ENCODE measurements at places on chromosomes 7 and 10.

- no peak overlapping the region for H3K27ac ChIP-seq
- DNase-seq: peak; percentile 0
- no peak overlapping the region for H3K4me3 ChIP-seq
- H3K36me3 ChIP-seq: no peaks in the 10 kb centered on the region
Measured at GRCh38 chr7:1244700-1245523, 12.2 kb downstream of the UNCX start.

GRCh38 chr10:90171014-90171722, 469.8 kb downstream of the KIF20B start:
- no peaks in the 10 kb centered on the region for H3K36me3 ChIP-seq
- no peaks in the 10 kb centered on the region for H3K4me1 ChIP-seq
- DNase-seq: no peak

DNA sequence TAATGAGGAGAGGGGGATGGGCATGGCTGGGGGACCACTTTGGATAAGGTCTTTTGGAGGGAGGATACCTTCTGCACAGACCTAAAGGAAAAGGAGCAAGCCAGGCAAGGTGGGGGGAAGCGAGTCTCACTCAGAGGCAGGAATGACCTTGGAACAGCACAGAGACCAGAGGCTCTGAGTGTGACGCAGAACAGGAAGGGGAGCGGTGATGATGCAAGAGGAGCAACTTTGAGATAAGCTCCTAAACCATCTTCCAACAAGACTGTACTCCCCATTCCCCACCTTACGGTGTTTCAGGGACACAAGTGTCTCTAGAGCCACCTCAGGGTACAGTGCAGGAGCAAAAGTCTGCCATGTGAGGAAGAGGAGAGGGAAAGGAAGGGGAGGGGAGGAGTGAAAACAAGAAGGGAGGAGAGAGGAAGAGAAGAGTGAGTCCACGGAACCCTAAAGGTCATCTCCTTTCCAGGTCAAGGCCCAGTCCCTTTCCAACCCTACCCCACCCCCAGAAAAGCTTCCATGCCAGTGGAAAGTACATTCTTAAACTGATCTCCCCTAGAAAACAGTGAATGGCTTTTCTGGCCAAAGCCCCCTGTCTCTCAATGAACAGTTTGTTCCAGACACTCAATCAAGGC, 54.1 kb downstream of the JAZF1 start:
- H3K4me3 ChIP-seq: no peak overlapping the region
- no peaks in the 10 kb centered on the region for H3K36me3 ChIP-seq
- H3K4me1 ChIP-seq: peaks cover 12% of the 10 kb centered on the region
- H3K27me3 ChIP-seq: no peaks in the 10 kb centered on the region
- DNase-seq: no peak
- no peak overlapping the region for H3K27ac ChIP-seq

DNA sequence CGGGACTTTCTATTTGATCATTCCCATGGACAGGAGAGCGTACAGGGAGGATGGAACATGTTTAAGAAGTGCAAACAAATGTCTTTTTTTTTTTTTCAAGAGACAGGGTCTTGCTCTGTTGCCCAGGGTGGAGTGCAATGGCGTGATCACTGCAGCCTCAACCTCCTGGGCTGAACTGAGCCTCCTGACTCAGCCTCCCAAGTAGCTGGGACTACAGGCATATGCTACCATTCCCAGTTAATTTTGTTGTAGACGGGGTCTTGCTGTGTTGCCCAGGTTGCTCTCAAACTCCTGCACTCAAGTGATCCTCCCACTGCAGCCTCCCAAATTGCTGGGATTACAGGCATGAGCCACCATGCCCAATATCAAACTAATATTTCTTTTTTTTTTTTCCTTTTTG, 40.5 kb downstream of the SPDYE5 start:
- peaks cover 17% of the 10 kb centered on the region for H3K4me1 ChIP-seq
- no peak overlapping the region for H3K4me3 ChIP-seq
- H3K27me3 ChIP-seq: no peaks in the 10 kb centered on the region
- DNase-seq: no peak

- H3K27ac ChIP-seq: no peak within 1 kb of the TSS
- H3K4me3 ChIP-seq: no peak within 1 kb of the TSS
- DNase-seq: no peak
- H3K36me3 ChIP-seq: no peaks in the 10 kb centered on the region
Measured at GRCh38 chr10:122271076-122271475, at the start of gene BTBD16. BTBD16 (plus strand) TSS chr10:122271296; CDS start chr10:122275082, 3,786 bp downstream.

DNA sequence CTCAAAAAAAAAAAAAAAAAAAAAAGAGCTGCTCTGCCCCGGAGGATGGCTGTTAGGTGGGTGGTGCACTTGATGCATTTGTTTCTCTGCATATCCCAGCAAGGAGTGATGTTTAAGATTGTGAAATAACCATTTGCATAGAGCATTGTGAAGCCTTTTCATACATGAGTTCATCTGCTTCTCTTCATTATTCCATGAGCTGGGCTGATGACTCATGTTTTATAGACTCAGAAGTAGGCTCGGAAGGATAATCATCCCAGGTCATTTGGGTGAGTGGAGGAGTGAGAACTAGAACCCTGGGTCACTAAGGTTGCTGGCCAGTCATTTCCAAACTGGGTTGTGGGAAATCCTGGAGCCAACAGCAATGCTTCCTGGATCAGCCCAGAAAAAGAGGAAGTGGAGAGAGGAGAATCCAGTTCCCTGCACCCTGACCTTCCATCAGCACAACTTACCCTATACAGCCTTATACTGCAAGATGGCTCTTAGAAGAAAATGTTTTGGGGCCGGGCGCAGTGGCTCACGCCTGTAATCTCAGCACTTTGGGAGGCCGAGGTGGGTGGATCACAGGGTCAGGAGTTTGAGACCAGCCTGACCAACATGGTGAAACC, 45.3 kb downstream of the TACC2 start:
- H3K27ac ChIP-seq: peak overlapping the region; percentile 81
- H3K4me1 ChIP-seq: peaks cover 55% of the 10 kb centered on the region
- no peaks in the 10 kb centered on the region for H3K27me3 ChIP-seq
- H3K4me3 ChIP-seq: no peak overlapping the region

GRCh38 chr7:143733876-143734275, 23.6 kb downstream of the CTAGE6 start:
- no peak overlapping the region for H3K4me3 ChIP-seq
- H3K27me3 ChIP-seq: no peaks in the 10 kb centered on the region
- H3K4me1 ChIP-seq: no peaks in the 10 kb centered on the region

DNA sequence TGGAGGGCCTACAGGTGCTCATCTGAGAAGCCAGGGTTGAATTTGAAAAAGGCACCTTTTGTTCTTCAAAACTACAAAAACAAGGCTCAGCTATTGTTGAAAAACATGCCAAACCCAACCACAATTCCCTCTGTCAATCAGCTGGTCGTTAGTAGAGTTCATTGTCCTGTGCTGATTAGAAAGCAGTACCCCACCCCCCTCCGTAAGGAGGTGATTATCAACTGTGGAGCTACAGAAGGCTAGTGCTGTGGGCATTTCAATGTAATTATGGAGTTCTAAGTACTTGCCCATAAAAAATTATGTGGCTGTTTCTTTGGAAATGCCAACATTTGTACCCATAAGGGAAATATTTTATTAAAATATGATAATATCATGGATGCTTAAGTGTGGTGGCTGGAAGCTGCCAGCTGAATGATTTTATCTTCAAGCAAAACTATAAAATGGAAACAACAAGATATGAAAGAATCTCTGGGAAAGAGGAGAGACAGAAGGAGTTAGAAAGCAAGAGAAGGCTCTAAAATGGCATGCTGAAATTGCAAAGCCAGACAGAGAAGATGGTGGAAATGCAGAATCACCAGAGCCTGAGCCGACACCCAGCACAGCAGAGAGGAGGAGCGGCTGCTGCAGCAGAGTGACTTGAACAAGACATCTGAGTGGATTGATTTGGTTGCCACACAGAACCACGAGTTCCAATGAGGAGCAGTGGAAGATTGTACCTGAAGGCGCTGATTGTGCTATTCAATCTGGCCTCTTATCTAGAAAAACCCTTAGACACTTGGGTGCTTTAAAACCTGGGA, 179.5 kb upstream of the LRGUK start:
- DNase-seq: no peak
- no peak overlapping the region for H3K27ac ChIP-seq
- H3K36me3 ChIP-seq: no peaks in the 10 kb centered on the region
- H3K27me3 ChIP-seq: no peaks in the 10 kb centered on the region
- no peak overlapping the region for H3K4me3 ChIP-seq

DNA sequence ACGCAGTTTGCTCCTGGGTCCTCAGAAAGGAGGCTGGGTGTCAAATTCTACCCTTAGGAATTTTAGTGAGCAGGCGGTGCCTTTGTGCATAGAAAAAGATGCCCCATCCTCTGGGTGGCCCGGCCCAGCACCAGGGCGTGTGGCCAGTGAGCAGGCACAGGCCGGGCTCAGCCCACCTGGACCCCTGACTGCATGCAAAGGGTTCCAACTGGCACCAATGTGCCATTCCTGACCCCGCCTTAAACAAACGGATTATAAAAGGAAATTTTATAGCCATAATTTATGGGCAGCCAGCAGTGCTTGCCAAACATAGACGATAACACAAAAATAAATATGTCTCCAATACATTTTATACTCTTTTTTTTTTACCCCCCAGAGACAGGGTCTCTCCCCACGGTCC, 40.1 kb upstream of the GNA12 start:
- no peak overlapping the region for H3K27ac ChIP-seq
- H3K4me1 ChIP-seq: no peaks in the 10 kb centered on the region
- no peaks in the 10 kb centered on the region for H3K36me3 ChIP-seq
- no peak overlapping the region for H3K4me3 ChIP-seq
- no peaks in the 10 kb centered on the region for H3K27me3 ChIP-seq
- no peak for DNase-seq

DNA sequence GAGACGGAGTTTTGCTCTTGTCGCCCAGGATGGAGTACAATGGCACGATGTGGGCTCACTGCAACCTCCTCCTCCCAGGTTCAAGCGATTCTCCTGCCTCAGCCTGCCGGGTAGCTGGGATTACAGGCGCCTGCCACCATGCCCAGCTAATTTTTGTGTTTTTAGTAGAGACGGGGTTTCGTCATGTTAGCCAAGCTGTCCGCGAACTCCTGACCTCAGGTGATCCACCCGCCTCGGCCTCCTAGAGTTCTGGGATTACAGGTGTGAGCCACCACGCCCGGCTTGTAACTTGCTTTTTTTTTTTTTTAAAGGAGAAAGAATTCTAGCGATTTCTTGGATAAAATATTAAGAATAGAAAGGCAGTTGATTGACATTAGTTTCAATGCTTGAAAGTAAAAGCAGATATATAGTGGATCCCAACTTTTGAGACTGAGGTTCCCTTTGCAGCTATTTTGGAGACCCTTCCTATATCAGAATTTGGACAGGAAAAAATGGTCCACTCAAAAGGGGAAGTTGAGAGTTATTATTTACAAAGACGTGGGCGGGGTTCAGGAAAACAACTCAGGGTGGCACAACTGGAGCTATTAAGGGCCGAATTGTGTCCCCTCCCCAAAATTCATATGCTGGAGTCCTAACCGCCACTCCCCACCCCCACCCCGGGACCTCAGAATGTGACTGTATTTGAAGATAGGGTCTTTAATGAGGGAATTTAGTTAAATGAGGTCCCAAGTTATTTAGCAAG, 1.3 kb upstream of the ERCC6 start:
- H3K4me1 ChIP-seq: peaks cover 8% of the 10 kb centered on the region
- H3K27me3 ChIP-seq: no peaks in the 10 kb centered on the region
- peak overlapping the region; percentile 94 for H3K4me3 ChIP-seq

DNA sequence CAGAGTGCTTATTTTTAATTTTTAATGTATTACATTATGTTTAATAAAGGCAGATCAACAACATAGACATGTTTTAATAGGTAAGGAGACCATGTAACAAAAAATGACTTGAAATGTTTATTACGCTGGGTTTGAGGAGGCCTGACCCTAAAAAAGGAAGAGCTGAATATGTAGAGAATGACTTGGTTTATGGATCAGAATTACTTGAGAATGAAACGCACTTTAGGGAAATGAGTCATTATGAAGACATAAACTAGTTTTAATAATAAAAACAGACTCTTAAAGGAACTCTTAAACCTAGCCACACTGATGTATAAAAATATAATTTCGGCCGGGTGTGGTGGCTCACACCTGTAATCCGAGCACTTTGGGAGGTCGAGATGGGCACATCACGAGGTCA, 56.5 kb downstream of the CTTNBP2 start:
- no peaks in the 10 kb centered on the region for H3K4me1 ChIP-seq
- no peaks in the 10 kb centered on the region for H3K27me3 ChIP-seq
- DNase-seq: no peak
- H3K36me3 ChIP-seq: no peaks in the 10 kb centered on the region
- no peak overlapping the region for H3K27ac ChIP-seq

DNA sequence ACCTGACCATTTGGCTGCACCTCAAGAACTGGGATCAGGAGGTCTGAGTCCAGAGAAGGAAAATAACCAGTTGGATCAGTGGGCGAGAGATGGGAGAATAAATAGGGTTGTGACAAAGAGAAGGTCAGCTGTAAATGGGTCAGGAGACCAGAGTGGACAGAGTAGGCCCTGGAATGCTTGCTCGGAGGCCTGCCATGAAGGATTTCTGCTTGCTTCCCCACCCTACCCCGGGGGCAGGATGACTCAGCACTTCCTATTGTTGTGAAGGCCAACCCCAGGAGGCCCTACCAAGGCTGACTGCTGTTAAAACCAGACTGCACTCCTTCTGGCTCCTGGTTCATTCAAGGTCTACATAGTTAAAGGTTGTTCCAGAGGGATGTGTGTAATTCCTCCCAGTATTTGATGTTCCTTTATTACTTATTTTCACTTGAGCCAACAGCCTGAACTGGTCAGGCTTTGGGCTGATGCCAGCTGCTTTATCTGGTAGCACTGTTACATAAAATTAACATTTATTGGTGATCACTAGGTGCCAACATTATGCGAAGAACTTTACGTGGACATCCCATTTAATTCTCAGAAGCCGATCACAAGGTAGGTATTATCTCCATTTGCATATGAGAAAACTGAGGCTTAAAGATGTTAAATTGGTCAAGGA, 27.3 kb upstream of the IFRD1 start:
- no peaks in the 10 kb centered on the region for H3K27me3 ChIP-seq
- peak overlapping the region; percentile 71 for H3K27ac ChIP-seq
- peak overlapping the region; percentile 32 for H3K4me3 ChIP-seq

DNA sequence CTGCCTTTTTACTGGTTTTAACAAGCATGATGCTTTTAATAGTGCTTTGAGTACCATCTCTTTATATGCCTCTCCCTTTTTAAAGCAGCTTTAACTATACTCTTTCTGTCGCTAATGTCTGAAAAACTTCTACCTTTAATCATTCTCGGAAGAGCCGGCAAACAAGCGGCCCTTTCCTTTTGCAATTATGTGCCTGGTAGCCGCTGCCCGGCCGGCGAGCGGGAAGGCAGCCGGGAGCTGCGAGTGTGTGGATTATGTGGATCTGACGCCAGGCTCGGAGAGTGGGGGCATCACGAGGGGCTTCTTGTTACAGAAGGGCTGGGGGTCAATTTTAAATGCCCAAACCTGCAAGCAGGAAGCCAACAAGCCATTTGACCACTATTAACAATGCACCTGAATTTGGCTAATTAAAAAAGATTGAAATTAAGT, 120.9 kb downstream of the BUB3 start:
- peaks cover 13% of the 10 kb centered on the region for H3K27me3 ChIP-seq
- H3K4me3 ChIP-seq: no peak overlapping the region
- H3K36me3 ChIP-seq: no peaks in the 10 kb centered on the region
- no peak for DNase-seq
- no peak overlapping the region for H3K27ac ChIP-seq

GRCh38 chr10:420154-421121, 269.0 kb downstream of the DIP2C start:
- DNase-seq: peak; percentile 45
- no peak overlapping the region for H3K27ac ChIP-seq
- no peaks in the 10 kb centered on the region for H3K4me1 ChIP-seq
